ENCODE measurements at places on chromosomes 16 and 17.

DNA sequence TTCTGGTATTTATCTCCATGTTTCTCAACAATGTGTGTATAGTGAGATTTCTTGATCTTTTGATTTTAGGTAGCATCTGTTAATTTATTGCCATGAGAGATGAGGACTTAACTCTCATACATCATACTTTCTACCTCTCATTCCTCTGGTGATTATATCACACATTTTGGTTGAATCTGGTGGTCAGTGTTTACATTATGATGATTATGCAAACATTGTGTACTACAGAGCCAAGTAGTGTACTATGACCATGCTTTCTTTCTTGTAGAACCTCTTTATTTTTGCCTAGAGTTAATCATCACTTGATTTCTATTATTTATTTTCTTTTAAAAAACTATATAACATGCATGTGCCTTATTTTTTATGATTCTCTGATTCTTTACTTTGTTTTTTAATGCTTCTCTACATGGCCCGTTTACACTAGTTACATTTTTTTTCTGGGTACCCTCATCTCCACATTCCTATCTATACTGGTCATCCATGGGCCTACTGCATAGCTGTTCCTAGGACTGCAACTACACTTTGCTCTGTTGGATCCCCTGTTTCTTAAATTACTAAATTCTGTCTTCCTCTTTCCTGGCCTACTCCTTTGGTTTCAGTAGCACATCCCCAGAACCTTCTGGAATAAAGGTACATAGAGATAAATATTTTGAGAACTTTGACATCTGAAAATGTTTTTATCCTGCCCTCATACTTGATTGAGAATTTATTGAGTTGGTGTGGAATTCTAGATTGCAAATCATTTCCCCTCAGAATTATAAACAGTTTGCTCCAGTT is 63.0 kb upstream of the LRRC37A3 start:
- no peak for DNase-seq

DNA sequence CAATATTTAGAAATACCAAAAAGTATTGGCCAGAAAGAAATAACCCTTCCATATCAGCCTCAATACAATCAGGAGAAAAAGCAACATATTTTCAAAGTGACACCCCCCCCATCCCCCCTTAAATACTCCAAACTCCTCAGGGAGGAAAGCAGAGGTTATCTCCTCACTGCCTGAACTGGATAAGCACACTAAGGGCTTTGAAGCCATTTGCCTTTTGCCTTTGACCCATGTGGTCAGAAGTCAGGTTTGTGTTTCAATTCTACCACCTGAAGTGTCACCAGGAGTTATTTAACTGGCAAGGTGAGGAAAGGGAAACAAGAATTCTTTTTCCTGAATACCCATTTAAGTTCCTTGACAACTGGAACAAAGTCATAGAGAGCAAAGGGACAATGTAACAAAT is 3.5 kb upstream of the VEZF1 start:
- no peak for DNase-seq

DNA sequence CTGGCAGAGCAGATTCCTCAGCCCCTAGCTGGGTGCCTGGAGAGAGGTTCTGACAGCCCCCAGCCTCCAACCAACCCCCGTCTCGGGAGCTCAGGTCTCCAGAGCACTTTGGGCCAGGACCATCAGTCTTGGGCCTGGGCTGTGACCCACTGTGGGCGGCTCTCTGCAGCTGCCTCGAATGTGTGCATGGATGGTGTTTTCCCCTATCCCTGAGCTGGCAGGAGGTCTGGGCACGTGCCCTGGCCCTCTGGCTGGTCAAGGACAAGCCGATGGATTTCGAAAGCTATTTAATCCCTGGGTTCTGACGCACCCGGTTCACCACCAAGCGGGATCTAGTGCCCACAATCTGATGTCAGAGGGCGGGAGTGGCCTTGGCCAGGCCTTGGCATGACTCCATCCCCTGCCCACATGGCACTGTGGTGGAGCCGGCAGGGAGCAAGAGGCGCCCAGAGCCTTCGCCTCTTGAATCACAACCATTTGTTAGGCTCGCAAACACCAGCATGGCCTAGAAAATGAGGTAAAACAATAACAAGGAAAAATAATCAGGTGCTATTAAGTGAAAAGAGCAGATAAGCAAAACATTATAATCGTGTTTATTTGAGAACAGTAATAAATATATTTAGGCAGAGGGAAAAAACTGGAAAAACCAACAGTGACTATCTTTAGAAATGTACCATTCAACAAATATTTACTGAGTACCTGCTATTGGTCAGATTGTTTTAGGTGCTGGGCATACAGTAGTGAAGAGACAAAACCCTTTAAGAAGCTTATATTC is 69.3 kb upstream of the TOB1 start:
- no peak for DNase-seq

GRCh38 chr17:78375401-78376151 is 2.9 kb upstream of the PGS1 start:
- no peak for DNase-seq

- no peak for DNase-seq
Observed at GRCh38 chr17:82204831-82205719, 7.6 kb downstream of the CCDC57 start.

- no peak for DNase-seq
Observed at GRCh38 chr16:1992704-1993317, 3.0 kb downstream of the SYNGR3 start.

DNA sequence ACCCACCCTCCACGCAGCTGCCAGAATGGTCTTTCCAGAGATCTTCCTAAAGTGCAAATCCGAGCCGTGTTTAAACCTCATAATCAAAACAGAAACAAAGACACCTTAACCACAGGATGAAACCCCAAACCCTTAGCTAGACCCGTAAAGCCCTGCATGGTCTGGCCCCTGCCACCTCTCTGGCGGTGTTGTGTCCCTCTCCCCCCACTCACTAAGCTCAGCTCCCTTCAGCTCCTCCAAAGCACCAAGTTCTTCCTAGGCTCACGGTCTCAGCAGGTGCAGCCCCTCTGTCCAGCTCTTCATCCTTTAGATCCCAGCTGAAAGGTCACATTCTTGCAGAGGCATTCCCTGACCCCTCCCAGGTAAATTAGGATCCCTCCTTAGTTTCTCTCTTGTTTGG is 4.4 kb upstream of the NXPH3 start:
- no peak for DNase-seq

DNA sequence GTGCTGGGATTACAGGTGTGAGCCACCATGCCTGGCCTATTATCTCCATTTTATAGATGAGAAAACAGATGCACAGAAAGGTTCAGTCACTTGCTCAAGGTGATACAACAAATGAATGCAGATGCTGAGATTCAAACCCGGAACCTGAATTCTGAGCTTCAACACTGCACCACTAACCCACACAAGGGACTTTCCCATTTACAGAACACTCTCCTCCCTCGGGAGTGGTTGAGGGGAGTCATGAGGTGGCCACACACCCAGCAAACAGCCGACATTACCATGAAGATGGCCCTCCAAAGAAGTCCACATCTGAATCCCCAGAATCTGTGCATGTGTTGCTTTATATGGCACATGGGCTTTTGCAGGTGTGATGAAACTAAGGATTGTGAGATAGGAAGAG is 9.1 kb downstream of the BCL7C start:
- DNase-seq, result no peak

GRCh38 chr16:49527611-49528010 is 154.0 kb downstream of the C16orf78 start:
- no peak for DNase-seq

GRCh38 chr16:88931373-88931900 is 45.6 kb downstream of the CBFA2T3 start:
- no peak for DNase-seq

- no peak for DNase-seq
Observed at GRCh38 chr16:27689711-27690110, 139.8 kb downstream of the KATNIP start.

- DNase-seq, result no peak
Observed at GRCh38 chr17:7977805-7978204, 24.6 kb upstream of the GUCY2D start.

- DNase-seq, result peak; percentile 22
Observed at GRCh38 chr16:23539984-23540816, 16.9 kb downstream of the EARS2 start.
